ENCODE measurements at places on chromosomes 3 and 15.

- DNase-seq = no peak
These were observed 3.7 kb downstream of the EHD4 start for GRCh38 chr15:41968701-41969100.

- DNase-seq = no peak
These were observed 86.3 kb downstream of the GMPS start for GRCh38 chr3:155956508-155957411.

- DNase-seq = no peak
These were observed 23.9 kb downstream of the ATP13A3 start for GRCh38 chr3:194462936-194463335.

DNA sequence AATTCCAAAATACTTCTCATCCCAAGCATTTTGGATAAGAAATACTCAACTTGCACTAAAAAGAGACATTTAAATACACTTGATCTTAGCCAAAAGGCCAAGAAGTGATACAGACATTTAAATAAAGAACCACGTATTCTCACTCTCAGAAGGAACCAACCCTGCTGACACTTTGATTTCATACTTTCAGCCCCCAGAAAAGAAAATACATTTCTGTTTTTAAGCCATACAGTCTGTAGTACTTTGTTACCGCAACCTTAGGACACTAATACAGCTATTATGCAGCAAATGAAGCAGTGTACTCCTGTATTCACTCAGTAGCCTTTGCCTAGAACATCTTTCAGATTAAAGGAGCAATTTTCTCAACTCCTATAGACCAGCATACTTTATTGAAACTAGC lies 86.7 kb downstream of the TBC1D5 start:
- DNase-seq = no peak

- DNase-seq = no peak
These were observed 376.5 kb upstream of the KCNMB2 start for GRCh38 chr3:178159691-178160220.

- DNase-seq = no peak
These were observed 396.8 kb upstream of the RASGRP1 start for GRCh38 chr15:38961456-38961855.

DNA sequence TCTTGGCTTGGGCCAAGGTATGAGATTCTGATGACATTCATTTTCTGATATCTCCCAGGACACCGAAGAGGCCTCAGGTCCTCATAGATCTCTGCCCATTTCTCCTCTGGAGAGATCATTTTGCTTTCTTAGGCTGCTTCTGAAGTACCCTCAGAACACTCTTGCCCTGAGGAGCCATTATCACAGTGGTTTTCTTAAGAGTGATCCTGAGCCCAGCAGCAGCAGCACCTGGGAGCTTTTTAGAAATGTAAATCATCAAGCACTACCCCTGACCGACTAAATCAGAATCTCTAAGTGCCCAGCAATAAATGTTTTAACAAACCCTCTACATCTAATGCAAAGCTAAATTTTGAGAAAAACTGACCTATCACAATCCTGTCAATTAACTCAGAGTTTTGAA lies 40.6 kb upstream of the SLC9A9 start:
- DNase-seq = no peak

Data from effector CD4-positive, alpha-beta T cell (primary cell).